GM20000 (cell line): ENCODE measurements at places on chromosomes 6 and 20.

DNA sequence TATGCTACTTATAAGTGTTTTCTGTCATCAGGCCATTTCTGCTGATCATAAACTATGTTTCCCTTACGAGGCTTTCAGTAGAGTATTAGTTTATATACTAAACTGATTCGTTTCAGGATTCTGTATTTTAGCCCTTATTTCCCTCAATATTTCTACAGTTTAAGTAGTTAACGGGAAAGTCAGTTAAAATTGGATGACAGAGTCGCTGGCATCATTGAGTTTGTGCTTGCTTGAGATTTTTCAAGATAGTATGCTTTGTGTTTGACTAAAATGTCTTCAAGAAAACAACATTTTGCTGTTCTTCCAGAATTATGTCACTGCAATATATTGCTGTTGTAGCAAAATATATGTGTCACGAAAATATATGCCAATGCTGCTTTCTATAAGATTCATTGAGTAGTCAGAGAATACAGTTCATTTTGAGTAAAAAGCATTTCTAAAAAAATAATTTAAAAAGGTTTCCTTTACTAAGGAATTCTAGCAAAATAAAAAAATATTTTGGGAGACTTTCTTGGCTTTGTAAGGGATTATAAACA, 51.4 kb downstream of the NCOA7 start:
- DNase-seq: no peak

- DNase-seq: no peak
Measured at GRCh38 chr20:10596710-10597121, 77.1 kb downstream of the JAG1 start.

GRCh38 chr6:3337521-3338350, 79.0 kb downstream of the PSMG4 start:
- peak; percentile 33 for DNase-seq

DNA sequence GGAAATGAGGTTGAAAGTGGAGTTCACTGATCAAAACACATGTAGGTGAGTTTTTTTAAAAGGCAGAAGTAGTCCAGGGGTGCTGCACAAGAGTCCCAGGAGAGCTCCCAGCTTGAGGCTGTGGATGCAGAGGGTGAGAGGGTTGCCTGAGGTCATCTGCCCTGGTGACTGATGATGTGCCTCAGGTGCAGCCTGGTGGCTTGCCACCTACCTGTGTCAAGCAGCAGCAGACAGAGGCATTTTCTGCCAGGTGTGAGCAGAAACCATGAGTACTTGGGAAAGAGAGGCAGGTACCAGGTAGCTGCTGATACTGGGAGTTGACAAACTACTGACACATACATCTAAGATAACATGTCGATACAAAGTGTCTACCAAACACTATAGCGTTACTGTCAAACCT, 92.5 kb downstream of the SCP2D1 start:
- no peak for DNase-seq

DNA sequence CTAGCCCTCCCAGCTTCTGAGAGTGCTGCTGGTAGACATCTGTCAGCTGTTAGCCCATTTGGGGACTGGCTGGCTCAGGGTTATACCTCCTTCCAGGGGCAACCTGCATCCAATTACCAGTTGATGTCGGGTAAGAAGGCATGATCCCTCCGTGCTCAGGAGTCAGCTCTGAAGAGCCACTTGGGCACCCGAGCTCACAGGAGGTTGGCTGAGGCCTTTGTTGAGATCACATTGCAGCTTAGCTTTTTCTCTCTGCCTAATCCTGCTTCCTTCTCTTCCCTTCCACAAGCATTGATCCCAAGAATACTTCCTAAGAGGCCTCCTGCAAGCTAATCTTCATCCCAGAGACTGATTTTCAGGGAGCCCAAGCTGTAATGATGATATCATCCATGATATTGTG, 35.5 kb downstream of the SCP2D1 start:
- DNase-seq: no peak

- DNase-seq: no peak
Measured at GRCh38 chr6:122797537-122797936, 8.5 kb downstream of the SMPDL3A start.

- no peak for DNase-seq
Measured at GRCh38 chr6:135475292-135475886, 22.2 kb downstream of the AHI1 start.

GRCh38 chr6:10316373-10316721, 98.5 kb downstream of the TFAP2A start:
- DNase-seq: no peak

GRCh38 chr6:56378966-56379585, 131.7 kb upstream of the COL21A1 start:
- DNase-seq: no peak

- no peak for DNase-seq
Measured at GRCh38 chr6:24599179-24599578, 46.8 kb downstream of the KIAA0319 start.
